Thymus (tissue), 14 donors: ENCODE measurements at places on chromosomes 11 and 22.

- DNase-seq = no peak
These were observed 1608.6 kb upstream of the RAG2 start for GRCh38 chr11:38206663-38207062.

- no peak for DNase-seq
These were observed 30.7 kb upstream of the USP47 start for GRCh38 chr11:11810764-11811726.

- DNase-seq = no peak
These were observed 43.2 kb upstream of the ACCSL start for GRCh38 chr11:44004452-44005062.

- no peak for DNase-seq
These were observed 2.9 kb upstream of the E2F8 start for GRCh38 chr11:19243613-19244012.

- no peak for DNase-seq
These were observed 3.5 kb upstream of the LIF start for GRCh38 chr22:30250039-30250565.

- peak; percentile 71 for DNase-seq
These were observed 82.6 kb downstream of the MICAL2 start for GRCh38 chr11:12192794-12193514.

DNA sequence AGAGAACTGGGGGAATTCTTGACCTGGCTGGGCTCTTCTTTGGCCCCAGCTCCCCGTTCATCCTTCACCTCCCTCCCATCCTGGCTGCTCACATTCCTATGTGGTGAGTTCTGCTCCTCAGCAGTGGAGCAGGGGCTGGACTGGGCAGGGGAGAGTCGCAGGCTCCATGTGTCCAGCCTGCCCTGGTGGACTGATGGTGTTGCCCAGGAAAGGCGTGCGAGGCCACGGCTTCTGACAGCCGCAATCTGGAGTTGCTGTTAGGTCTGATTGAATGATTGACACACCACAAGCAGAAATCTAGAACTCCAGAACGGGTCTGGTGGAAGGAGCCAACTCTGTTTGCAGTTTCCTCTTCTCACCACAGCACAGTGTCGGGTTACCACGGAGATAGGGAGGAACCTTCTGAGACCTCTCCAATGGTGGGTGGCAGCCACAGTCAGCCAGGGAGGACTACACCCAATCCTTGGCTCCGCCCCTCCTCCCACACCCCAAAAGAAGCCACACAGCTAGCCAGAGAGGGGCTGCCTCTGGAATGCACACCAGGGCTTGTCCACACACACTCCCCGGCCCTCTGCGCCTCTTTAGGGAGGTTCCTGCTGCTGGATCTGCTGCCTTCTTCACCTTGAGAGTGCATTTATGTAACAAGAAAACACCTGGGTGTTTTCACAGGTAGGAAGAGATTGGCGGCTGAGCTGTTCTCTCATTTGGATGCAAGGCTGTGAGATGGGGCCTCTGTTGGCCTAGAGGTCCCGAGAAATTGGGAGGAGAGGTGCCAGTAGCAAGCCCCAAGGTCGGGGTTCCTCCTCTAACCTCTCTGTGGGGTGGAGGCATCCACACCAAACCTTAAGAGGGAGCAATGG, 56.4 kb upstream of the CD44 start:
- peak; percentile 67 for DNase-seq

DNA sequence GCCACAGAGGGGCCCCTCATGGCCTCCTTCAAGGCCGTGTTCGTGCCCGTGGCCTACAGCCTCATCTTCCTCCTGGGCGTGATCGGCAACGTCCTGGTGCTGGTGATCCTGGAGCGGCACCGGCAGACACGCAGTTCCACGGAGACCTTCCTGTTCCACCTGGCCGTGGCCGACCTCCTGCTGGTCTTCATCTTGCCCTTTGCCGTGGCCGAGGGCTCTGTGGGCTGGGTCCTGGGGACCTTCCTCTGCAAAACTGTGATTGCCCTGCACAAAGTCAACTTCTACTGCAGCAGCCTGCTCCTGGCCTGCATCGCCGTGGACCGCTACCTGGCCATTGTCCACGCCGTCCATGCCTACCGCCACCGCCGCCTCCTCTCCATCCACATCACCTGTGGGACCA, 10.0 kb downstream of the CXCR5 start:
- DNase-seq = no peak

- DNase-seq = no peak
These were observed 50.4 kb upstream of the KCNQ1OT1 start for GRCh38 chr11:2750101-2750681.

GRCh38 chr11:118913411-118914125, 12.2 kb downstream of the BCL9L start:
- DNase-seq = peak; percentile 79

GRCh38 chr22:37741312-37741795, 44.5 kb downstream of the TRIOBP start:
- DNase-seq = no peak

DNA sequence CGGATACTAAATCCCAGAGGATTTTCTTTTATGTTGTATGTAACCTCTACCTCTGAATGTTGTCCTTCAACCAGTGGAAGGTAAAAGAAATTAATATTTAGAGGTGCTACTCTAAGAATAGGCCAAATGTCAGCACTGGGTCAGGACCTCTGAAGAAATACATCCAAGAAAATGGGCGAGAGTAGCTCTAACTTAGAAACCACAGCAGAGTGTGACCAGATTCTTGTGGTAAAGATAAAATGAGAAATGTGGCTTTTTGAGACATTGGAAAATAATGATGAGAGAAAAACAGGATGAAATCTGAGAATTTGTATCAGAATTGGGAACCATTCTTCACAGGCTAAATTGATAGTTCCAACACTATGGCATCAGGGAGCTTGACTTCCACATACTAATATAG, 63.5 kb downstream of the CSTPP1 start:
- DNase-seq = no peak

- DNase-seq = no peak
These were observed 19.9 kb downstream of the SERGEF start for GRCh38 chr11:17992916-17993315.

GRCh38 chr11:123145661-123146060, 49.4 kb downstream of the CLMP start:
- no peak for DNase-seq

GRCh38 chr11:130403271-130403804, 25.1 kb downstream of the ADAMTS8 start:
- no peak for DNase-seq

DNA sequence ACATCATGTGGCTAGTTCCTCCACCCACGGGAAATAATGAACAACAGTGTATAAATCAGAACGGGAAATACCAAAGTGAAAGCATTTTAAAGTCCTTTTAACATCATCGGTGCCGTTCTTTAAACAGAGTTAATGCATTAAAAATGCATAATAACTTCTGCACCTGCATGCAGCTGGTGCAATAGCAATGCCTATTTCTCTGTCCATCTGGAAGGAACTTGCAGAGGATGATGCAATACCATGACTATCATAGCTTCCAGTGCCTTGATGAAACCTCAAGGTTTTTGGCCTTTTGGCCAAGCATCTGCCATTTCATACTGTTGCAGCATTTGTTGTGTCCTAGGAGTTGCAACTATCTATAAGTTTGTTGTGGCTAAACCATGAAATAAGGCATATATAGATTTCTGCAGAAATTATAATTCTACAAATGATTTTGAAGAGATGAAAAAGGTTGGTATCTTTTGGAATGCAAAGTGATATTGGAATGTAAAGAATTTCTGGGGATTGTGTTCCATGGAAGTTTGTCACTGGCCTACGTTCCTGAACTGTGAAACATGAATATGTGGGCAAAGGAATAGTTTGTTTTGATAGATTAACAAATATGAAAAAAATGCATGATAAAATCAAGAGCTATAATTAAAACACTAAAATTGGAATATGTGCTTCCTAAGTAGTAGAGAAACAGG, 9.8 kb upstream of the EIF3F start:
- DNase-seq = no peak

DNA sequence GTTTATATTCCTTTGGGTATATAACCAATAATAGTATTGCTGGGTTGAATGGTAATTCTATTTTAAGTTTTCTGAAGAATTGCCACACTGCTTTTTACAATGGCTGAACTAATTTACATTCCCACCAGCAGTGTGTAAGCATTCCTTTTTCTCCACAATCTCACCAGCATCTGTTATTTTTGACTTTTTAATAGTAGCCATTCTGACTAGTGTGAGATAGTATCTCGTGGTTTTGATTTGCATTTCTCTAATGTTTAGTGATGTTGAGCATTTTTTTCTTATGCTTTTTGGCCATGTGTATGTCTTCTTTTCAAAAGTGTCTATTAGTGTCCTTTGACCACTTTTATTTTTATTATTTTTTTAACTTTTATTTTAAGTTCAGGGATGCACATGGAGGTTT, 275.3 kb downstream of the METTL15 start:
- DNase-seq = no peak

DNA sequence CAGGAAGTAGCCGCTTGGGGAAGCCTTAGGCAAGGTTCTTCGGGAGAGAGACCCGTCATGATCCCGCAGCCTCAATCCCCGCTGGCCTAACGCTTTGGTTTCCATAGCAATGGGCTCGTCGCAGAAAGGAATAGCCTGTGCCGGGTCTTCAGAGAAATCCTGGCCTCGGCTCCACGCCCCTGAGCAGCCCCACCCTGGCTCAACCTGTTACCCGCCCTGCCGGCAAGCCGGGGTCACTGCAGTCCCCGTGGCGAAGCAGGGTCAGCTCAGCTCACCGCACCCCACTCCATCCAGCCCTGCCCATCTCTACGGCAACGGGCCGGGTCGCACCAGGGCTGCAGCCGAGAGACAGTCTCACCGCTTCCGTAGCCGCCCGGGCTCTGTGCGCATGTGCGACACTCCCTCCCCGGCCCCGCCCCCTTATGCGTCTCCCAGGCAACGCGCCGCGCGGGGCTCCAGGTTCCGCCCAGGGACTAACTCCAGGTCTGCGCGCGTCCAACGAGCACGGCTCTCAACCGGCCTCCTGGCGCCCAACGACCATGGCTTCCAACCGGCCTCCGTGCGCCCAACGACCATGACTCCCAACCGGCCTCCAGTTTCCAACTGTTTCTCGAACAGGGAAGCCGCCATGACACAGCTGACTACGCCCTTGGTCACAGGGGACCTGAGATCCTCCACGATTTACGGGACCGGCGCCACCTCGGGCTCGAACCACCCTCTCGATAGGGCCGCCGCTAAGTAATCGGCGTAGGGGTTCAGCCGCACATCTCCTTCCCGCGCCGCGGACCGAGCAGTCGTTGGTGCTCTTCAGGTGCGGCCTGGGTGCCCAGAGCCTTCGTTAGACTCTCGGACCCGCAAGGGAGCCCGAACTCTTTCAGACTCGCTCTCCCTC, at the start of gene DUSP18:
Gene DUSP18, minus strand, starts transcription at position 382 of the 892 bp plus-strand sequence. CDS start 3,872 bp downstream, outside the sequence.
- DNase-seq = peak; percentile 81

DNA sequence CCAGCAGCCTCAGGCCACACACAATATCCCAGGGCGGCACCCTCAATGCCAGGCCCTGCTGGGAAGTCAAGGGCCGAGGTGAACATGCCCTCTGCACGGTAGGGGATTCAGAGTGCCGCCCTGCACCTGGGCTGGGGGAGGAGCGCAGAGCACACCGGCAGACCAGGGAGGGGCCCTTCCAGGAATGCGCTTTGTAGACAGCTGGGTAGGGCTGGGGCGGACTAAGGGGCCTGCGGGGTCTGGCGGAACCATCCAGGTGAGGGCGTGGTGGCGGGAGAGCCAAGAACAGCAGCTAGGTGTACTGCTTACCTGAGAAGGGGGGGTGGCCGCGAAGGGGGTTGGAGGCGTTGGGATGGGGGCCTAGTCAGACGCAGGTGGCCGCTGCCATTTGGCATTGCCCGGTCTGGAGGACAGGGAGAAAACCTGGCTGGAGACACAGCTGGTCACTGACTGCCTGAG, 26.0 kb downstream of the DUSP8 start:
- no peak for DNase-seq

DNA sequence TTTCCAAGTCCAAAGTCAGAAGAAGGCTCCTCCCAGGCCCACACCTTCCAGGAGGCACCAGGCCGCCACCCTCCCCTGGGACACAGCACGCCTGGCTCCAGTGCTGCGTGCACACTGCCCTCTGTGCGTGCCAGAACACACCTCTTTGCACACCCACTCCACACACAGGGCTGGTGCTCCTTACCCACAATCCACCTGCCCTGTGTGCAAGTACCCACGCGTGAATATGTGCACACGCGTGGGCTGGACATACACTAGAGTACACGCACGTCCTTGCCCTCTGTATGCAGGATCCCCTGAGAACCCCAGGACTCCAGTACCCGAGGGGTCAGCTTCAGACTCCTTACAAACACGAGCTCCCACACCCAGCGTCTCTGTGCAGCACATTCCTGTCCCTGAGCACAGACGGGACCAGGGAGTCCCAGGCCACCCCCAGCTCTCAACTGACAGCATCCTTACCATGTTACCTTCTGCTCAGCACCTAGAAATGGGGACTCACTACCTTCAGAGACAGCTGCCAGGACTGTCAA, 2.8 kb downstream of the DUSP8 start:
- DNase-seq = no peak

DNA sequence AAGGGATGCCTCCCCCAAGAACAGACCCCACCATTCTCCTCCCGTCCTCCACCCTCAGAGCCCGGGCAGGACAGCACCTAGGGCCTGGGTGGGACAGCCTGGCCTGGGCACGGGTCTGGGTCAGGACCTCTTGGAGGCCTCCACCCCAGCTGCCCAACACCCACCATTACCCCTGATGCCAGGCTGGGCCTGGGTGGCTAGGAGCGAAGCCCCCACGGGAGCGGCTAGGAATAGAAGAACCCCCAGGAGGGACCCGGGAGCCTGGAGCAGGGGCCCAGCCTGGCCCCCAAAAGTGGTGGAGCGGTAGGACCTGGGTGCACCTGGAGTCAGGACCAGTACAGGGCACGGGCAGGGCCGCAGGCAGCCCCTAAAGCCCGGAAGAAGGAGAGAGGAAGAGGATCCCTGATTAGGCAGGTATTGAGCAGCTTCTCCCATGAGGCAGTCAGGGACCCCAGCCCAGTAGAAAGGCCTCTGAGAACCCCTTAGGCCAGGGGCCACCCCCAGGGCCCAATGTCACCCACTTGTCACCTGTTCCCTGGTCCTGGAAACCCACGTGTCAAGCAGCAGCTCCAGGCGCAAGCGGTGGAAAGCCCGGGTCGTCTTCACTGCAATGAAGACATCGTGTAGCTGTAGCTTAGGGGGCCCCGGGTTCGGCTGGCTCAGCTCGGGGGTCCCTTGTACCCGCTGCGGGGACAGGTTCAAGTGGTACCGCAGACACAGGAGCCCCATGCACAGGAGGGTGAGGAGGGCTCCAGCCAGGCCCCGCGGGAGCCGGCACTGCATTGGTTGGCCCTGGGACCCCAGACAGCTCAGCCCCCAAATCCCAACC, 575 bp downstream of the MFNG start:
- DNase-seq = no peak
